CD8-positive, alpha-beta memory T cell (primary cell): ENCODE measurements at places on chromosomes 7 and 10.

- DNase-seq: no peak
These were observed 591.9 kb downstream of the GALNT17 start for GRCh38 chr7:71723859-71724258.

GRCh38 chr10:105756386-105756785 is 1115.3 kb downstream of the SORCS3 start:
- DNase-seq: no peak

GRCh38 chr10:132893090-132893489 is 49.3 kb downstream of the CFAP46 start:
- DNase-seq: no peak

GRCh38 chr7:76048668-76048988 is 722 bp downstream of the MDH2 start:
- no peak for DNase-seq

DNA sequence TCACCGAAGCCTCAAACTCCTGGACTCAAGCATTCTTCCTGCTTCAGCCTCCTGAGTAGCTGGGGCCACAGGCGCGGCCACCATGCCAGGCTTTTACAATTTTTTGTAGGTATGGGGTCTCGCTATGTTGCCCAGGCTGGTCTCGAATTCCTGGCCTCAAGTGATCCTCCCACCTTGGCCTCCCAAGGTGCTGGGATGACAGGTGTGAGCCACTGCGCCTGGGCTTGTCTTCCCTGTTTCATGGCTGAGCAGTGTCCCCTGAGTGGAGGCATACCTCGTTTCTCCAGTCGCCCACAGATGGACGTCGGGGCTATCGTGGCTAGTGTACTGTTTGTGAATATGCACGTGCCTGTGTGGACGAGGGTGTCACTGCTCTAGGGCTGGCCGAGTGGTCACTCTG is 11.3 kb downstream of the INPP5A start:
- no peak for DNase-seq

- no peak for DNase-seq
These were observed 576.9 kb upstream of the GHITM start for GRCh38 chr10:83562381-83562780.
